AG04449 (cell line): ENCODE measurements at places on chromosomes 2 and 18.

- no peak for DNase-seq
These were observed 14.3 kb downstream of the ZNF142 start for GRCh38 chr2:218645126-218645525.

DNA sequence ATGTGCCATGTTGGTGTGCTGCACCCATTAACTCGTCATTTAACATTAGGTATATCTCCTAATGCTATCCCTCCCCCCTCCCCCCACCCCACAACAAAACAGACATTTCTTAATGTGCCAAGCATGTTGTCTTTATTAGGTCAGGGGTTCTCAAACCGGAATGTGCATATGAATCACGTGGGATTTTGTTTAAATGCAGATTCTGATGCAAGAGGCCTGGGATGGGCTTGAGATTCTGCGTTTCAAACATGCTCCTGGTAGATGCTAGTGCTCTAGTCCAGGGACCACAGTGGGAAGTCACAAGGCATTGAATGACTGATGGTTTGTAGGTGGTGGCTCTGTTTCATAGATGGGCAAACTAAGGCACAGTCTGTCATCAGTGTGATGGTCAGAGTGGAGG lies 184.7 kb downstream of the SMAD7 start:
- DNase-seq: no peak

DNA sequence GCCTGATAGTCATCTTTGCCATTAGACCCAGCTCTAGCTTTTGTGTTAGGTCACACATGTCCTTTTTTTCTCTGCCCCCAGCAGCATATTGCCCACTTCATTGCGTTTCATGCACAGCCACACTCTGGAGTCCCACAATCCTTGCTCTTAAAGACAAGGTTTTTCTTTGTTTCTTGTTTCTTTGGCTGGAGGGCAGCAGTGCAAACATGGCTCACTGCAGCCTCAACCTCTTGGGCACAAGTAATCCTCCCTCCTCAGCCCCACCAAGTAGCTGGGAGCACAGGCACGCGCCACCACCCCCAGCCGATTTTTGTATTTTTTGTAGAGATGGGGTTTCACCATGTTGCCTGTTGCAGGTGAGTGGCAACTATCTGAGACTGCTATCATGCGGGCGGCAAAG lies 16.9 kb upstream of the PAPOLG start:
- no peak for DNase-seq

- DNase-seq: no peak
These were observed 17.6 kb upstream of the CHST9 start for GRCh38 chr18:27202741-27203140.

- DNase-seq: no peak
These were observed 315.4 kb downstream of the NCKAP5 start for GRCh38 chr2:133252780-133253355.

DNA sequence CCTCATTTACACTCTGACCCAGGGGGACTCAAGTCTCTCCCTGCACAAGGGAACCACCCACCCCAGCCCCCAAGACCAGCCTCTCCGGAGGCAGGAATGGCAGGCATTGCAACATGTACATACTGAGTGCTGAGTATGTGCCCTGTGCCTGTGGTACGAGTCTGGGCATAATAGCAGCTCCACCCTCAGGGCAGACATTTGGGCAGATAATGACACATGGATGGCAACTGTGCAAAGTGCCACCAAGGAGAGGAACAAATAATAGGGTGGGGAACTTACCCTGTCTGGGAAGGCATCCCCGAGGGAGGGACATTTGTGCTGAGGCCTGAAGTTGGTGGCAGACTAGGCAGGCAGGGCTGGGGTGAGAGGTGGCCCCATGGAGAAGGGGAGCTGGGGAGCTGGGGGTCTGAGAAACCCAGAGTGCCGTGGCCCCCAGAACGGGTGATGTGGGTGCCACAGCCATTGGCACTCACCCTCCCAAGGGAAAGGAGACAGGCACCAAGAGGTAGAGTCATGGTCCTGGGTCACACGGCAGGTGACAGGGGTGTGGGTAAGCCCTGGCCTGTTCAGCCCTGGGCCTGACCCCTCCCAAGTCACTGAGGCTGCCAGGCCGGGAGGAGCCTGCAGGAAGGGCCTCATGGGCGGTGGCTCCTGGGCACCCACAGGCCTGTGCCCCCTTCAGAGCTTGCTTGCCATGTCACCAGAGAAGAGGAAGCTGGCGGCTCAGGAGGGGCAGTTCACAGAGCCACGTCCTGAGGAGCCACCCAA lies 15.7 kb upstream of the GPR17 start:
- DNase-seq: no peak

DNA sequence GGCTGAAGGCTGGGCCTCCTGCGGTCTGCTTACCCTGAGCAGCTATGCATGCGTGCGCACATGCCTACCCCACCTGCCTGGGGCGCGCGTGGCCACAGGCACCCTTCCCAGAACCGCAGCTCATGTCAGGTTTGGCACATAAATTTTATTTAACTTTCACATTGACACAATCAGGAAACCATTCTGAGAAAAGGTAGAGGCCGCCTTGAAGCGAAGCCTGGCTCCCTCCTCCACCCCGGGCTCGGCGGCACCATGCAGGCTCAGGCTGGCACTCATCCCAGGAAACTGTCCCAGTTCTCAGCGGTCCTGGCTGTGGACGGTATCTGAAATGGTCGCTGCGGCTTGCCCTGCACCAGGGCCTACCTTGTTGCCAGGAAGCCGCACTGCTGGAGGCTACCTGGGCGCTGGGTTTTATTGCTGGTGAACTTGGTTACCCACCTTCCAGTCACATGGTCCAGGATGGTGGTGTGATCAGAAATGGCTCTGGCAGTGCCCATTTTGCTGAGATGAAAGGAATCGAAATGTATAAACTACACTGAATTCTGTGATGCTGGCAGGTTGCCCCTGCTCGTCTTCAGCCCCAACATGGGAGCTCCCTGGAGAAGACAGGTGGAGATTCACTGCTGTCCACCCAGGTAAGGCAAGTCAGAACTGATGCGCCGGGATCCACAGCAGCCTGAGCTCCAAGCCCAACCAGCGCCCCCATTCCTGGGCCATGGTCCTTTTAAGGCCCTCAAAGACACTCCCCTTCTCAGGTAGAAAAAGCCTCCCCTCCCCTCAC lies 25.5 kb downstream of the CHST10 start:
- DNase-seq: no peak

GRCh38 chr18:635171-635570 lies 22.3 kb upstream of the TYMS start:
- DNase-seq: no peak

- no peak for DNase-seq
These were observed 923 bp downstream of the AMER3 start for GRCh38 chr2:130756053-130756873.

GRCh38 chr2:203559641-203560040 lies 24.5 kb upstream of the RAPH1 start:
- no peak for DNase-seq

DNA sequence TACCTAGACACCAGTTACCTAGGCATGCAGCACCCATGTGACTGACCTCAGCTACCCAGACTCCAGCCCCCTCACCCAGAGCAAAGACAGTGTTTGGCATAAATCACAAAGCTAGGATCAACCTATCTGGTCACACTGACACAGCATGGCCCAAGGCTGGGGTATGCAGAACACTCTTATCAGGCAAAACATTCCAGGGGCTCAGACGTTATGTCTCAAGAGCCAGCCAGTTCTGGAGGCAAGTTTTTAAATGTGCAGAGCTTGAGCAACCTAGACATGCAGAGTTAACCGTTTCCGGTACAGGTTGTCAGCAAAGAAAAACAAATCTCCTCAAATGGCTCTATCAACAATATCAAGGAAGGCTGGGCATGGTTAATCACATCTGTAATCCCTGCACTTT lies 92.8 kb downstream of the AP1S3 start:
- no peak for DNase-seq

DNA sequence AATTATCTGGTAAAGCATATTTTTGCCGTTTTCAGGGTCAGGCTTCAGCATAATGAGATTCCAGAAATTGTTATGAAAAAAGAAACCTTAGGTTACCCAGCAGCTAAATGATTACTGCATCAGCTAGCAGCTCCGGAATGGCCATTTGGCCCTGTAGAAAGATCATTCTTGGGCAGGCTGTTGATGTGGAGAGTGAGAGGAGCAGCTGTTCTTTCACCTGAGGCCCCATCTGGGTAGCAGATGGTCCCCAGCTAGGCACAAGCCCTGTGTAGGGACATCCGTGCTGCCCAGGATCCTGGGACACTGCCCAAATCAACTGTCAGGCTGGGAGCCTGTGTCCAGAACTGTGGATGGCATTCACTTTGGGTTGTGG lies 61.8 kb downstream of the NEDD4L start:
- DNase-seq: no peak

- no peak for DNase-seq
These were observed 106.0 kb downstream of the SETBP1 start for GRCh38 chr18:44786688-44787087.

DNA sequence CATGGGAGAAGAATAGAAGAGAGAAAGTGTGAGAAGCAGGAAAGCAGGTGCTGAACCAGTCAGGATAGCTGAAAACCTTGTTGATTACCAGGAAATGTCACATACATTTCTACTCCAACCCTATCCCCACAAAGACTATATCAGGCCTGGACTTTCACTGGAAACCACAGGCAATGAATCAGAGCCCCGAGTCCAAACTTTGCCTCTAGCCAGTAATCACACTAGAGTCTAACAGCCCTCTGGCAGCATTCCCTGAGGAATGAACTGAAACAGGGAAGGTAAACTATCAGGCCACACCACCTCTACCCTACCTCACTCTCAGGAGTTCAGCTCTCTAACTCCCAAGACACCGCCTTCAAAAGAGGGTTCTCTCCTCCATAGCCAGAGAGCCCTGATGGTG lies 18.7 kb upstream of the IHH start:
- no peak for DNase-seq

DNA sequence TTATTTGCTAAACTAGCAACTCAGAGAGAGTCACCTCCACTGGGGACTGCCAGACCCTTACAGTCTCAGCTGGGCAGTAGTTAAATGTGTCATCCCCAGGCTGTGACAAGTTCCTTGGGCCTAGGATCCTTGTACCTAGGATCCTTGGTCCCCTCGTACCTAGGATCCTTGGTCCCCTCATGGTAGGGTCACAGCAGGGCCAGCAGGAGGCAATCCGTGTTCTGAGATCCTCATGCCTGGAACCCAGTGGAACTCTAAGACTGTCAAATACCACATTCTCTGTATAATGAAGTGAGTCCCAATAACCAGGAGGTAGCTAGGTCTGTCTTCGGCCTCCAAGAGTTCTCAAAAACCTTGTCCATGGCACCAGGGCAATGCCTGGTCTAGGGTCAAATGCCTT lies 60.8 kb downstream of the LYPD6B start:
- no peak for DNase-seq

GRCh38 chr2:150587547-150588505 lies 100.4 kb upstream of the RND3 start:
- no peak for DNase-seq

- no peak for DNase-seq
These were observed 158.9 kb downstream of the RHBDD1 start for GRCh38 chr2:226994775-226995174.

GRCh38 chr2:99812426-99812825 lies 322.6 kb upstream of the REV1 start:
- no peak for DNase-seq

- DNase-seq: no peak
These were observed 35.4 kb downstream of the HJURP start for GRCh38 chr2:233818639-233819621.

DNA sequence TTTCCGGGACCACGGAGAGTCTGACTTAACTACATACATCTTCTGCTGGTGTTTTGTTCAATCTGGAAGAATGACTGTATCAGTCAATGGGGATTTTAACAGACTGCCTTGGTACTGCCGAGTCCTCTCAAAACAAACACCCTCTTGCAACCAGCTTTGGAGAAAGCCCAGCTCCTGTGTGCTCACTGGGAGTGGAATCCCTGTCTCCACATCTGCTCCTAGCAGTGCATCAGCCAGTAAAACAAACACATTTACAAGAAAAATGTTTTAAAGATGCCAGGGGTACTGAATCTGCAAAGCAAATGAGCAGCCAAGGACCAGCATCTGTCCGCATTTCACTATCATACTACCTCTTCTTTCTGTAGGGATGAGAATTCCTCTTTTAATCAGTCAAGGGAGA lies 23.1 kb downstream of the ICOS start:
- DNase-seq: no peak

- no peak for DNase-seq
These were observed 114.5 kb upstream of the ZFP36L2 start for GRCh38 chr2:43340945-43341356.

GRCh38 chr2:136175466-136175865 lies 57.5 kb upstream of the CXCR4 start:
- no peak for DNase-seq

- DNase-seq: no peak
These were observed 62.0 kb downstream of the GYPC start for GRCh38 chr2:126717928-126718327.

DNA sequence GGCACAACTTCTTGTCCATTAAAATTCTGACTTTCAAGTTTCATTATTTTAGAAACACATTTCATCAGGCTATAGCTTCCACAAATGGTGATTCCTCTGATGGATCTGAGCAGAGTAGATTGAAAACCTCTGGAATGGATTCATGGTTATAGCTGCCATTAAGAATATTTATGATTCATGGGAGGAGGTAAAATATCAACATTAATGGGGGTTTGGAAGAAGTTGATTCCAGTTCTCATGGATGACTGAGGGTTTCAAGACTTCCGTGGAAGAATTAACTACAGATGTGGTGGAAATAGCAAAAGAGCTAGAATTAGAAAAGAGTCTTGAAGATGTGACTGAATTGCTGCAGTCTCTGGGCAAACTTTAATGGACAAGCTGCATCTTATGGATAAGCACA lies 797.4 kb downstream of the SUCLG1 start:
- DNase-seq: no peak

DNA sequence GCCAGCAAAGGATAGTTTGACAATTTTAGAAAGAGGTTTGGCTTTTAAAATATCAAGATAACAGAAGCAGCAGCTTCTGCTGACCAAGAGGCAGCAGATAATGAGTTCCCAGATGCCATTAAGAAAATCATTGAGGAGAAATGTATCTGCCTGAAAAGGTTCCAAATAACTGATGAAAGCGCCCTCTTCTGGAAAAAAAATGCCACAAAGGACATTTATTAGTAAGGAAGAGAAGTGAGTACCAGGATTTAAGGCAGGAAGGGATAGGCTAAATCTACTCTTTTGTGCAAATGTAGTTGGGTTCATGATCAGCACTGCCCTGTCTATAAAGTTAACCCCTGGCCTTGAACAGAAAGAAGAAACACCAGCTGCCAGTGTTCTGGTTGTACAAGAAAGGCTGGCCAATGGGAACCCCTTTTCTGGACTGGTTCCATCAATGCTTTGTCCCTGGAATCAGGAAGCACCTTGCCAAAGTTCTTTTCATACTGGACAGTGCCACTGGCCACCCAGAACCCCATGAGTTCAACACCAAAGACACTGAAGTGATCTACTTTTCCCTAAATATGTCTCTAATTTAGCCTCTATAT lies 40.6 kb downstream of the DHX57 start:
- DNase-seq: no peak

GRCh38 chr2:232388324-232388891 lies 9.9 kb downstream of the ALPP start:
- DNase-seq: no peak
